ENCODE measurements at places on chromosomes 2 and 18.
A peak's percentile ranks its signal among the peaks of the same experiment; 100 is the strongest.

DNA sequence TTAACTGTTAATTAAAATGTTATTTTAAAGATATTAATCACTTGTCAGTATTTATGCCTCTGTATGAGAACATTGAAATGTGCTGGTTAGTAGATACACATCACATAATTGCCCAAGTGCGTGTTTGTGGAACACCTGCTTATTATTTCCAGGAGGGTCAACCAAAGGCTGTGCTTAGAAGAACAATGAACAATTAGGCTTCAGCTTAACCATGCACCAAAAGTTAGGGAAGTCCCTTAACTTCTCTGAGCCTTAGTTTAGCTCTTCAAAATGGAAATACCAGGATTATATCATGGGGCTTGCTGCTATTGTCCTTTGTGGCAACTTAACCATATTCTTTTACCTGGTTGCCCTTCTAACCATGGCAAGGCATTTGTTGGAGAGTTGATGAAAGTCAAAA is 43.0 kb upstream of the PLA2R1 start:
- no peak for DNase-seq

DNA sequence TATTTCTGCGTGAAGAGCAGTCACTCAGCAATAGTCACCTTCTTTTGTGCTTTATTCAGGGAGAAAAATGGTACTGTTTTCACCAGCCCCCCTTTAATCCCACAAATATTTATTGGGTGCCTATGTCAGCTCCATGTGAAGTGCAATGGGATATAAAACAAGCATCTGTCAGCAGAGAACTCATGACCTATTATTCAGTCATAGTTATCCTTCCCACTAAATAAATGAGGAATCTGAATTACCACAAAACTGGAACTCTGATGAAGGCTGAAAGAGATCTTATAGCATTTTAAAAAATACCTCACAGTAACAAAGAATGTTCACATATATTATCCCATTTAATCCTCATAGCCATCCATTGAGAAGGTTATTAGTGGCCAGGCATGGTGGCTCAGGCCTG is 45.8 kb downstream of the DHX57 start:
- DNase-seq: no peak

DNA sequence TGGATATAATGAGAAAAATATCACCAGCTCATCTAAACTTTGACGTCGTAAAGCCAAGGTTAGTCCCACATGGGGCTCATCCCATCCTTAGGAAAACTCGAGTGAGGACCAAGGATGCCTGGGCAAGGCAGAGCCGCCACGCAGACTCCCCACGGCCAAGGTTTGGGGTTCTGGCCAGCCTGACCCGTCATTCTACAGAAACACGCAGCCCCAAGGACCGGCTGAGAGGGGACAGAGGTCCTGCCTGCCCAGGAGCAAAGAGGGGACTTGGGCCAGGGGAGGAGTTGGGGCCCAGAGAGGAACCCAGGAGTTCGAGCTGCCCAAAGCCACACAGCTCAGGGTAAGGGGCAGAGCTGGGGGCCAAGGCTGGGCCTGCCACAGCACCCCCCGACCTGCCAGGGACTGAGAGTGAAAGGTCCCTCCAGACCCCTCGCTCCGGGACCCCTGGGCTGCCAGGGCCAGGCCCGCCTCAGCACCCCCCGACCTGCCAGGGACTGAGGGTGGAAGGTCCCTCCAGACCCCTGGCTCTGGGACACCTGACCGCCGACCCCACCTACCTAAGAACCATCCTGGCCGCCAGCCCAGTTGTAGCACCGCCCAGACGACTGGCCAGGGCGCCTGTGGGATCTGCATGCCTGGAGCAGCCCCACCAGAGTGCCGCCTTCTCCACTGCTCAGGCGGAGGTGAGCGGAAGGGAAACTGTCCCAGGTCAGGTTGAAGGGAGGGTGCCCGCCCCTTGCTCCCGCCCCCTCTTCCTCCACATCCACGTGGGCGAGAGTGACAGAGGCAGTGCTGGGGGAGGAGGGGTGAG is at the start of gene PDCD1:
PDCD1 (minus strand) TSS at position 689 of the 811 bp plus-strand sequence; CDS start at position 633, 56 bp downstream.
- DNase-seq: no peak

DNA sequence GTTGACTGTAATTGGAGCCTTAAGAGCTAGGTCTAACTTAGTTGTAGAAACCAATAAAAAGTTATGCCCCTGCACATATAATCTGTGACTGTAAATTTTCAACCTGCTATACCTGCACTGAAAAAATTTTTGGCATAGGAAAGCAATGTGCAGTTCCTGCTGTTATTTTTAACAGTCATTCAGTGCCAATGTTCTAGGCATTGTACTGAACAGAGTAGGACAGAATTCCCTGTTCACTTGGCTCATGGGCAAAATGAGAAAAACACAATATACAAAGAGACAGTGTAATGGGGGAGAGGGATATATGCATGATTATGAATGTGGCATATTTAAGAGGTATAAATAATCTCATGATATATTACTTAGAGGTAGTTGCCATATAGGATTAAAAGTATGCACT is 458.0 kb downstream of the TGIF1 start:
- no peak for DNase-seq

DNA sequence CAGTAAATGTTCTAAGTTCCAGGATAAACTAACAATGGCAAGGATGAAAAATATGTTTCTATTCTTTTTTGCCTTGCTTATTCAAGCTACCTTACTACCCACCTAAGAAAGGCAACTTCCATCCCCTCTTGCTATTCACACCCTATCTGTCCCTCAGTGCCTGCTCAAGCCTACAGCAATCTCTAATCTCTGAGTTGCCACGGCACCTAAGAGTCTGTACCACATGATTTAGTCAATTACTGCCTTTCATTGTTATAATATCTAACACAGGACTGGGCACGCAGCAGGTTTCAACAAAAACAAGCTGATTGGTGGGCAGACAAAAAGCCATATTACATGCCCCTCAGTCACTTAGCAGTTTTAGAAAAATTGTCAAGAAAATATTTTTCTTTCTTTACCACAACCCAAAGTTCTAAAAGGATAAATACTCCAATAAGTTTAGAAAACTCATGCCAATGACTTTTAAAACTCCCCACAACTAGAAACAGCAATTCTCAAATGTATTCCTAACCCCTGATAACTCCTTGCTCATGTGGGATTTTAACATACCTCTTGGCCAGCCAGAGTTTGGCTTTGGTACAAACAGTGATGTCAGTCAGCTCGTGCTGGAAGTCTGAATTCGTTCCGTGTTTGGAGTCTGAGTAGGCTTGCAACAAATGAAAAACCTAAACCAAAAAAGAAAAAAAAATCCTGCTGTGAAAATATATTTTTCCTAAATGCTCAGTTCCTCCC is 117.3 kb upstream of the ZFP36L2 start:
- no peak for DNase-seq

- no peak for DNase-seq
These were observed 3.5 kb downstream of the GPR75 start for GRCh38 chr2:53856272-53856671.

GRCh38 chr2:118431165-118431517 is 342.9 kb downstream of the INSIG2 start:
- no peak for DNase-seq

DNA sequence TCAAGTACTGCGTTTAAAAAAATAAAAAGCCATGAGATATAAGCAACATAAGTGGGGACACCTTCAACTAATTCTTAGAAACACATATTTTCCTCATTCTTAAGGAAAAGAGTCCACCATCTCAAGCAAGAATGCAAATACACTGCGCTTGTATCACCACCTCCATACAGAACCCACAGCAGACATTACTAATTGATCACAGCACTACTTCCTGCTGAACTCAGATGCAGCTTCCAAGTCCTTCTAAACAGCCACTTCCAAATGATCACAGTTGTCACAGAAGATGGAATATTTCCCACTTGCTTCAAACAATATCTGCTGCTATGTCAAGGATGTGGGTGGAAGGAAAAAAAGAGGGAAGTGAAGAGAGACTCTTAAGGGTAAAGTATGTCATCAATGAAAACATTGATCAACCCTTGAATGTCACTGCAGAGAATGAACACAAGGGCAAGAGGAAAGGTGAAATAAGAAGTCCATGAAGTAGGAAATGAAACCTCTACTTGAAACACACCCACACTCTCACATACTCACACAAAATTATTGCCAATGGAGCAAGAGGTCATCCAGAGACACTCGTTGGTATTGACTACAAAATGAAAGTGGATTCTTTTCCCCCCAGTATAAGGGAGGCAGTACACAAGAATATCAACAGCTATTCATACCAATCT is 22.1 kb downstream of the TGFA start:
- DNase-seq: no peak

- DNase-seq: no peak
These were observed 111.9 kb downstream of the TFCP2L1 start for GRCh38 chr2:121173112-121173511.

- no peak for DNase-seq
These were observed 37.5 kb downstream of the SNED1 start for GRCh38 chr2:241035818-241036396.

- no peak for DNase-seq
These were observed 88.8 kb upstream of the RAB27B start for GRCh38 chr18:54739476-54739875.

DNA sequence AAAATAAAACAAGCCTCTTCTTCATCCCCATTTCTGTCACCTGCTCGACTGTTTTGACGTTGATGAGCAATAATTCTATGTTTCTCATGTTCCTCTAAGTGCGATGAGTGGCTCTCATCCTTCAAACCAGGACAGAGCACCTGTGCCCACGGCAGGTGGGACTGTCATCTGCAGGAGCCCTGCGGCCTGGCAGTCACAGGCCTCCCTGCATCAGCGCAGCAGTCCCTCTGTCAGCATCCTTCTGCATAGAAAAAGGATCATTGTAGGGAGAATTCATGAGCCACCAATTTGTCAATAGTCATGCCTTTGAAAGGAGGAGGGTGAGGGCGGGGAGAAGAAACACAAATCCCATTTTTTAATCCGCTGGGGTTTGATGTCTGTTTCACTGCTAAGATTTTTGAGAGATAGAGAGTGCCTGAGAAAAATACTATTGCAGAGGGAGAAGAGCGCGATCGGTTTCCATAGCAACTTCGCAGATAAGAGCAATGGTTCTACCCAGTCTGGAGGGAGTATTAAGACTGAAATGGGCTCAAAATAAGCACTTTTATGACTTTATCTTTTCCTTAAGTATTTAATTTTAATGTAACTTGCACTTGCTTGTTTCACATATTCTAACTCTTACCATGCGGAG is 234.3 kb upstream of the NCKAP5 start:
- DNase-seq: no peak

- no peak for DNase-seq
These were observed 36.1 kb downstream of the PSTPIP2 start for GRCh38 chr18:46035696-46036680.

- DNase-seq: no peak
These were observed 16.7 kb upstream of the DSG1 start for GRCh38 chr18:31301201-31301655.

DNA sequence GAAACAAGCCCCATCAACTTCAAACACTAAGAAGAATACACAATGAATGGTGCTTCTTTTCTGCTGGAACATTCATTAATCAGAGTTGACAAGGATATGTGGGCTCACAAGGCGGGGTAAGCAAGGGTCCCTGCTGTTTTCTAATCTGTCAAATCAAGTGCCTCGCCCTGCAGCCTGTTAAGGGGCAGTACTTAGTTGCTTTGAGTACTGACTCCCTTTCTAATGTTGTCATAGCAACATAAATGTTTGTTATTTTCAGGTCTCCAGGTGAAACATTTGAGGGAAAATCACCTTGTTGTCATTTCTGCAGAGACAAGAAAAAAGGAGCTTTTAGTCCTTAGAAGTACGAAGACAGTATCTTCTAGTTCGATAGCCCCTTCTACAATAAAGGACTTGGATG is 284.7 kb upstream of the PKDCC start:
- DNase-seq: peak; percentile 22

GRCh38 chr18:21703241-21703820 is 1.2 kb downstream of the ABHD3 start:
- DNase-seq: no peak
